ENCODE measurements at places on chromosomes 2 and 18. TPM values are rescaled to one million over a fixed set of nuclear protein-coding genes. Genes with fewer than 3 reads are reported as not detected.

DNA sequence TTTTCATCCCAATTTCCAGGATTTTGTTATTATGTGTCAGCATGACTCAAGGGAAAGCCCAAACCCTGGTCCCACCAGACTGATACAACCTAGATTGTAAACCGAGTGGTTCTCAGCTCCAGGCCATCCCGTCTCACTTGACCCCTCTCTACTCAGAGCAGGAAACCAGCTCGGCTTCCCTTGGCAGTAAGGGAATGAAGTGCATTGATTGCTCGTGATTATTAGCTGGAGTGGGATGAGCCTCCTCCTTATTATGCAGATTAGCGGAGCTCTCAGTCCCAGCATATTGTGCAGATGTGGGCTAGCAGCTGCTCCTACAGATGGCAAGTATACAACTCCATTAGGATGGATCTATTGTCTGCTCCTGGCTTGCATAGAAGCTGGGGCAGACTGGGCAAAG is 167.6 kb downstream of the LNPK start:
- H3K27ac ChIP-seq = no peak overlapping the region
- no peaks in the 10 kb centered on the region for H3K36me3 ChIP-seq
- H3K4me1 ChIP-seq = peaks cover 23% of the 10 kb centered on the region

GRCh38 chr2:122867941-122868340 is 1112.5 kb downstream of the TSN start:
- H3K4me3 ChIP-seq = no peak overlapping the region
- no peak for DNase-seq
- H3K4me1 ChIP-seq = no peaks in the 10 kb centered on the region
- H3K27me3 ChIP-seq = no peaks in the 10 kb centered on the region
- no peaks in the 10 kb centered on the region for H3K36me3 ChIP-seq

GRCh38 chr18:51028201-51028805 is 1.7 kb upstream of the SMAD4 start:
- no peak for DNase-seq
- H3K4me1 ChIP-seq = peaks cover 11% of the 10 kb centered on the region
- H3K27ac ChIP-seq = no peak overlapping the region
- H3K4me3 ChIP-seq = no peak overlapping the region
- H3K36me3 ChIP-seq = peaks cover 25% of the 10 kb centered on the region

Gene TNS1
- 9.8 TPM for total RNA-seq

DNA sequence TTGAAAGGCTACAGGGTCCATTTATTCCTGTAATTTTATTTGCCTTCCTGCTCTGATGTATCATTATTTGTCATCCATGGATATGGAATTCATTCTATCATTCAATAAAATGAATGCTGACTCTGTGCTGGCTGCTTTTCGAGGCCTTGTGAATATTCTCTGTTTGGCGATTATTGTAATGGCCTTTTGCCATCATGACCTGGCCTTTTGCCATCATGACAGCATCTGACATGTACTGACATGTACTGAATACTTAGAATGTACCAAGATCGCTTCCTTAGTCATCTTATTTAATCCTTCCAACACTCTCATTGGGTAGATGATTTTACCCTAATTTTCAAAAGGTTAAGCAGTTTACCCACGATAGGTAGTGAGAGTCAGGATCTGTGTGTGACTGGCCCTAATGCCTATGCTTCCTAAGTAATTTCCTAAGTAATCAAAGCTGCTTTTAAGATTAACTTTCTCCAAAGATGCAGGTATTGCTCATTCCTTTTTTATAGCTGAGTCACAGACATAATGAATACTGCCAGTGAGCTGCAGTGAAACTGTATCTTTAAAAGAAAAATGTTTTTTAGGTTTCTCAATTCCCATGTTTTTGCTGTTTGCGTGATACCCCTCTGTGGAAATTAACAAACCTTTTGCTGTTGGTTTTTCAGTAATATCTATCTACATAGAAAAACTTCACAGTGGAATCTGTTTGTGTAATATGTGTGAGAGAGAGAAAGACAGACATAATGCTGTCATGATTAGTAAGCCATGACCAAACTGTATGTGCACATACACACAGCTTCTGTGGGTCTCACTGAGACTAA is 127.8 kb downstream of the CERS6 start:
- no peaks in the 10 kb centered on the region for H3K27me3 ChIP-seq
- peak overlapping the region; percentile 93 for H3K27ac ChIP-seq
- H3K4me3 ChIP-seq = no peak overlapping the region
- peak; percentile 76 for DNase-seq

Gene REG1A
- not detected for total RNA-seq

GRCh38 chr2:207231967-207232366 is 66.2 kb upstream of the KLF7 start:
- peaks cover 38% of the 10 kb centered on the region for H3K4me1 ChIP-seq
- no peaks in the 10 kb centered on the region for H3K27me3 ChIP-seq
- no peaks in the 10 kb centered on the region for H3K36me3 ChIP-seq
- no peak for DNase-seq
- no peak overlapping the region for H3K4me3 ChIP-seq
